ENCODE measurements at places on chromosomes 5 and 9.

DNA sequence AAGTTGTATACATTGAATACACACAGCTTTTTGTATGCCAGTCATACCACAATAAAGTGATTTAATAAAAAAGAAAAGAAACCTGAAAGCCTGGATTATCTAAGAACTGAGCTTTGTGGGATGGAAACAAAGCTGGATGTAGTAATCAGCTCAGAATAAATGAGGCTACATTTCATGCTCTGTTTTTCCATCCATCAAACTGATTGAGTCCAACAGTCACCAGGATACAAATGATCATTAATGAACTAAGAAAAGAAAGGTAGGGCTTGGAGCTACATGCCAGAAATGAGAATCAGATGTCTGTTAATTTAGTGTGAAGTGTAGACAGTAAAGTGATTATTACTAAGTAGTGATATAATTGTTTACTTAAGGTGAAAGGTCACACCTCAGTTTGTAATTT, 109.8 kb upstream of the TARS1 start:
- no peak for DNase-seq

DNA sequence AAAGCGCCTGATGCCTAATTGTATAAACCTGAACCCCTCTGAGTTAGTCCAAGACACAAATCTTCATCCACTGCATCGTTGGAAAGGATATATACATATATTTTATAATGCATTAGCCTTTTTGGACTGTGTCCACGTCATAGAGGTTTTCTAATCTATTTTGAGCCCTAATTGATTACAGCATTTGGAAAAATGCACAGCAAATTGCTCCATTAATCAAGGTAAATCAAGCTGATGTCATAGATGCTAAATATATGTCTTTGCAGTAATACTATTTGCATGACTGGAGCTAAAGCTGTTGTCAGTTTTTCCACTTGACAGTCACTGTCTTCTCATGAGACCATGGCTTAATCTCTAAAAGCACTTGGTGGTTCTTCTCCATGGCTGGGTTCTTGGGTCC, 483.5 kb upstream of the TNC start:
- no peak for DNase-seq

DNA sequence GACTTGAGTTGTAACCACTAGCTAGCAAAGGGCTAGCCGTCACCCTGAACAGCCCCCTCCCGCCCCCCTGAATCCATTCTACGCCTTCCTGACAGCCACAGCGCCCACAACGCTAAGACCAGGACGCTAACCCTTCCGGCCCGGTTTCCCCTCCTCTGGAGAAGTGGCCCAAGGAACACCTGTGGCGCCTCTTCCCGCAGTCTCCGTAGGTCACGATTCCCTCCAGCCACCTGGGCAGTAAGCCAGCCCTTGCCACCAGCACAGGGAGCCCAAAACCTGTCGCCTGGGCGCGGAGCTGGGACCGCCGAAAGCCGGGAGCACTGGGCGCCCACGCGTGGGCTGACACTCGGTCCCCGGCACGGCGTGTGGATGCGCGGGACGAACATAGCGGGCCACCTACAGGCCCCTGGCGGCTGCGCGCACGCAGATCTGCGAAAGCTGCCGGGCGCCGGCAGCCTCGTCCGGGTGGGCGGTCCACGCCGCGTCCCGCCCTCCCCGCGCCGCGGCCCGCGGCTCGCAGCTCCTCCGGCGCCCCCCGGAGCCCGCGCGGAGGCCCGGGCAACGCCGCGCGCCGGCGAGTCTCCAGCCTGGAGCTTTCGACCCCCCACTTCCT, 596 bp downstream of the IRF1 start:
- no peak for DNase-seq

DNA sequence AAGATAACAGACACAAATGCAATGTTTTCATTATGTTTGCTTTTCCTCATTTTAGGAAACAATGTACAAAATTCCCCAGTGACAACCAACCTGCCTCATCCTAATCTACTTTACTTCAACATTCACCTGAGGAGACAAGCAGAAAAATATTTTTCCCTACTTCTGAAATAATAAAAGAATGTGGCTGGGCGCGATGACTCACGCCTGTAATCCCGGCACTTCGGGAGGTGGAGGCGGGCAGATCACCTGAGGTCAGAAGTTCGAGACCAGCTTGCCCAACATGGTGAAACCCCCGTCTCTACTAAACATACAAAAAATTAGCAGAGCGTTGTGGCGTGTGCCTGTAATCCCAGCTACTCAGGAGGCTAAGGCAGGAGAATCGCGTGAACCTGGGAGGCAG, 36.9 kb downstream of the MYO10 start:
- no peak for DNase-seq

DNA sequence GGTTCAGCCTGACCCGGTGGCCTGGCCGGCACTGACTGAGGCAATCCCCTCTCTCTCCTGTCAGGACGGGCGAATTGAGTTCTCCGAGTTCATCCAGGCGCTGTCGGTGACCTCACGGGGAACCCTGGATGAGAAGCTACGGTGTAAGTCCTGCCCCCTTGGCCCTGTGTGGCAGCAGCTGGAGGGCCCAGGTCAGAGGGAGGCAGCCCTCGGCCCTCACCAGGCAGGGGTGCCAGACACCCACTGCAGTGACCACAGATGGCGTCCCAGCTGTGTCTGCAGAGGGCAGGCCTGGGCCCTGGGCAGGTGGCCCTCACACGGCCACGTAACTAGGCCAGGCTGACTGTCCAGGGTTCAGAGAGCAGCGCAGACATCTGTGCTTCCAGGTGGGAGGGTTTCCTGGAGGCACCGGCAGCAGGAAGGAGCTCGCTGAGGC, 45.9 kb upstream of the HMCN2 start:
- no peak for DNase-seq

DNA sequence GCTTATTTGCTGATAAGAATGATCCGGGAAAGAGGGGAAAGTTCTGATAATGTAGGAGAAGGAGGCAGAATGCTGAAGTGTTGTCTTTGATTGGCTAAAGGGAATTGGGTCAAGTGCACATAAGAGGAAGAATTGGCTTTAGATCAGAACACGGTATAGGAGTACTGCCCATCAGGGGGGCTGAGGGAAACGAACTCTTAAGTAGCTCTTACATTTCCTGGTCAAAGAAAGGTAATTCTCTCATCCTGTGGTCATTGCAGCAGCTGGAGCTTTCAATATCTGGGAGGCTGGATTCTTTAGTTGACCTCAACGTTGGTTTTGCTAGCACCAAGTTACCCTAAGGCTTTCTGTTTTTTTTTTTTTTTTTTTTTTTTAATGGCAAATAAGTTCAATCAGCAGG, 178.7 kb upstream of the NR3C1 start:
- no peak for DNase-seq

Data from stimulated activated CD8-positive, alpha-beta memory T cell treated with anti-CD3 and anti-CD28 coated beads, Interleukin-2, amount 100 ng/mL, for 1 hour (primary cell).